ENCODE measurements at places on chromosomes 12 and 14.

- DNase-seq, result no peak
Observed at GRCh38 chr12:66117242-66117641, 13.3 kb downstream of the LLPH start.

DNA sequence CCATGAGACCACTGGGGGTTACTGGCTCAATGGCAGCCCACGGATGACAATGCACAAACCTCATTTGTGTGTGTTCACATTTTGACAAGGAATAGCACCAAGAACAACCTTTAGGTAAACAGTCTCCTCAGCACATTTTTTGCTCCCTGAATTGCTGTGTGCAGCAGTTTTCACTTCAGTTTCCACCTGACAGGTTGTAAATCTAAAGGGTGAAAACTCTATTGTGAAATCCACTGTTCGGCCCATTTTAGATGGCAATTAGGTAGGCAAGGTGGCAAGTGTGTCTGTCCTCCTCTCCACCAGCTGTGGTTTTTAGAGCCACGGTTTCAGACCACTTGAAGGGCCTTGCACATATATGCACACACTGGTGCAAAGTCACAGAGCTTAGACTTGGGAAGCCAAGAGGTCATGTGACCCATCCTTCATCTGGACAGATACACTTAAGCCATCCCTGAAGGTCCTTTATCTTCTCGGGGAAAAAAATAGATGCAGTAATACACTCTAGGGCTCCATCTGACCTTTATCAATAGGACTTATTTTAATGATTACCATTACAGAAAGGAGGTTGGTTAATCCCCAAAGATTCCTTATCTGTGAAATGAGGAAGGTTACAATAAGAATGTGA, 23.2 kb downstream of the HAL start:
- DNase-seq, result peak; percentile 48

- no peak for DNase-seq
Observed at GRCh38 chr14:97149775-97150174, 352.6 kb downstream of the VRK1 start.

DNA sequence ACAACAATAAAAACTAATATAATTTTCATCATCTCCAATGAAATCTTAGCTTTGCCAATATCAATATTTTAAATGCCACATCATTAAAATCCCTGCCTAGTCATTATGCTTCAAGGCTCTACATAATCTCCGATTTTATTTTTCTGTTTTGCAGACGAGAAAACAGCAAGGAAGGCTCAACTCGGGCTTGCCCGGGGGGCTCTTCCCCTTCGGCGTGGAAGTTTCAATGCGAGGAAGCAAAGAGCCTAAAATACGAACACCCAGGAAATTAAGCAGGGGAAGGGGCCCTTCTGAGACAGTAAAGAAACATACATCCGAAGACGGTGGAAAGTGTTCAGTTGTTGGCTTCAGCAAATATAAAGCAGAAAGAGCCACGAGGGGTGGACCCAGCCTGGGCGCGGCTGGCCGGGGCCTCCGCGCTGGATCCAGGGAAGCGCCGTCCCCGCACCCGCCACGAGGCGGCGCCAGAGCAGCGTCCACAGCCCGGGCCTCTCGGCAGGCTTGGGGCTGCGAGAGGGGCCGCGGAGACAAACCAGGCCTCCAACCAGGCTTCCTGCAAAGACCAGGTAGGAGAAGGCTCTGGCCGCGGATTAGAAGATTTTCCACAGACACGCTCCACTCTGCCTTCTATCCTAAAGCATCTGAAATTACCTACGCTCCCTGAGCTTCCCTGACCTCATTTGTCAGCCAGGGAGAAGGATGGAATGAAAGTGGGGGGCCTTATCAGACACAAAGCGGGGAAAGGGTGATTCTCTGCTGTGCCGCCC, 77.2 kb downstream of the SERPINA3 start:
- DNase-seq, result no peak

- DNase-seq, result no peak
Observed at GRCh38 chr12:98211909-98212695, 303.3 kb upstream of the TMPO start.

DNA sequence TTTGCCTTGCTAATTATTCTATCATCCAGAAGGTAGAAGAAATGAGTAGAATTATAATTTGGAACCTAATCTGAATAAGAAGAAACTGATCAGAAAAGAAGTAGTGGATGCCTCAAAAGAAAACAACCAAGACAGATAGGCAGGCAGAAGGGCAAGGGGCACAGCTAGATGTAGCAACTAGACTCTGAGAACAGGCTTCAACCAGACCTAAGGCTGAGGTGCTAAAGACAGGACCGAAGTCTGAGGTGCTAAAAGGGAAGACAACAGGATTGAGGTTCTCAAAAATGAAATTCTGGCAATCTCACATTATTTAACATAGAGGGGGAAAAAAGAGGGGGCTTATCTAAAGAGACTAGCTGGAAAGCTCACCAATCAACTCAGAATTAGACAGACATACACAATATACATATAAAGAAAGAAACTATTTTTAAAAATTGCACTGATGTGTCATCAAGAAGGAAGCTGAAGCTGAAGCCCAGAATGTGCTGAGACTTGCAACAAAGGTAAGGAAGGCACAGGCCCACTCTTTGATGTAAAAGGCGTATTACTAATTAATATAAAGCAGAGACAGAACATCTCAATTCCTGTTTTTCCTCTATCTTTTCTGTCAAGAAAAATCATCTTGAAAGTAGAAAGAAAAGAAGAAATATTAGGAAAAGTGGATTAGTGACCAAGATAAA, 43.8 kb upstream of the CSRNP2 start:
- no peak for DNase-seq

DNA sequence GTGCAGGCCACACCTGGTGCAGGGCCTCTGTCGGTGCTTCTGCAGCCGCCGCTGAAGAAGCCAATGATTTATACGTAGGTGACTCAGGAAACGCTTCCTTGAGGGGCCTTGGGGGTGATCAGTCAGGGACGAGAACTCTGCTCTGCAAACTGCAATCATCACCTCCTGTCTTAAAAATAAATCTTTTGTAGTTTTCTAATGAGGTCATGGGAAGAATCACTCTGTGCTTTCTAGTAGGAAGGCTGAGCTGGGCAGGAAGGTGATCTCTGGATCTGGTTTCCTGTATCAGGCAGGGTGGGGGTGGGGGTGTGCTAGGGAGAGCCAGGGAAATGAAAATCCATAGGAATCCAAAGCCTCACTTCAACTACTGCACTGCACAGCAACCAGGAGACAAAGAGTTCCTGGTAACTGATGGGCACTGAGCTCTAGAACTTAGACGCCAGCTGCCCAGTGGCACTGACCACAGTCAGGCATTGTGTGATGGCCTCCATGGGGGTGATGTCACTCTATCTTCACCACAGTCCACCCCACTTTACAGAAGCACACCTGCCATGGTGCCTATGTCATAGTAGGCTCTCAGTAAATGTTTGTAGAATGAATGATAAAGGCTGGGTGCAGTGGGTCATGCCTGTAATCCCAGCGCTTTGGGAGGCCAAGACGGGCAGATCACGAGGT, 292.4 kb upstream of the PWP1 start:
- no peak for DNase-seq

- DNase-seq, result no peak
Observed at GRCh38 chr12:54378796-54379397, 5.6 kb downstream of the ZNF385A start.

- DNase-seq, result peak; percentile 11
Observed at GRCh38 chr14:91893007-91893406, 25.7 kb upstream of the TC2N start.

- no peak for DNase-seq
Observed at GRCh38 chr12:74820324-74820723, 282.7 kb downstream of the ATXN7L3B start.

- peak; percentile 68 for DNase-seq
Observed at GRCh38 chr12:9051158-9051550, 61.8 kb downstream of the KLRG1 start.

- DNase-seq, result no peak
Observed at GRCh38 chr12:109201496-109201885, 85.1 kb downstream of the ACACB start.

DNA sequence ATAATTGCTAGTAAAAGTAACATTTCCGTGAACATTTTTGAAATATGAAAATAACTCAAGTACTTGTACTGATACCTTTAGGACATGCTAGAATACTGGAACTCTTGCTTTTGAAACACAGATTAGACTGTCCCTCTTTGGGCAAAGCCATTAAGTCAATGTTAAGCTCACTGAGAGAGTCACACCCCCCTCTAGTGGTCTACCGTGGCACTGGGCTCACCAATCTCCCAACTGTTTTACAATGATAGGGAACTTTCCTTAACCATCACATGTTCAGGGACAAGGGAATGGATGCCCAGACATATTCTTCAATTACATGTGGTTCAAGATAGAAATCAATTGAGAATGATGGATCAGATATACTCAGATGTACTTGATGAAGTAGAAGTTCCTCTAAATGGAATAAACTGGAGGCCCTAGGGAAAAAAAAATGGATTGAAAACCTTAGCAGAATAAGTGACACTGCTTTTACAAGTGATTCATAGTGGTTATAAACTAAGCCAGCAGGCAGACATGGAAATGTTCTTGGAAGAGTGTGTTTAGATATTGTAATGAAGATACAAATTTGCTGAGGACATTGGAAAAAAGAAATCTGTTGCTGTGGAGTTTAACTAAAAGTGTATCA, 17.8 kb downstream of the NANOG start:
- DNase-seq, result peak; percentile 60

DNA sequence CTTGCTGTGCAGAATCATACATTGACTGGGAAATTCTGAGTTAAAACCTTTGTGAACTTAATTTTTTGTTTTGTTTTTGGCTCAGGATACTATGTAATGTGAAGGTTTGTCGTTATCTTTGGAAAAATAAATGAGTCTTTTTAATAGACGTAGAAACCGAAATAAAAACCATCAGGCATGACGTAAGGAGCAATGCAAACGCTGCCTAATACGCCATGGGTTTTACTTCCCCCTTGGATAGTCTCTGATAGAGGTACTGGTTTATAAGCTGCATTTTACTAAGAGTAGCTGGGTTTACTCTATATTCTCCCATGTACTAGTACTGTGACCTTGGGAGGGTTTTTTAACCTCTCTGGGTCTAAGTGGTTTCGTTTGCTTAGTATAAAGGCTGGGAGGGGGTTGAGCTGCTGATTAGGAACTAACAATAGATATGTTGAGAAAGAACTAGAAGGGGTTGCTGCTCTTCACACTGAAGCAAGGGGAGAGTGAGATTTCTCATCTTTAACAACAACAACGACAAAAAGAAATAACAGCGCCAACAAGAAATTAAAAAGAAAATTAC, 66.8 kb upstream of the SLCO1C1 start:
- peak; percentile 63 for DNase-seq

GRCh38 chr12:89439941-89440340, 84.7 kb downstream of the GALNT4 start:
- DNase-seq, result no peak

- DNase-seq, result no peak
Observed at GRCh38 chr14:35438910-35439713, 34.6 kb upstream of the NFKBIA start.

DNA sequence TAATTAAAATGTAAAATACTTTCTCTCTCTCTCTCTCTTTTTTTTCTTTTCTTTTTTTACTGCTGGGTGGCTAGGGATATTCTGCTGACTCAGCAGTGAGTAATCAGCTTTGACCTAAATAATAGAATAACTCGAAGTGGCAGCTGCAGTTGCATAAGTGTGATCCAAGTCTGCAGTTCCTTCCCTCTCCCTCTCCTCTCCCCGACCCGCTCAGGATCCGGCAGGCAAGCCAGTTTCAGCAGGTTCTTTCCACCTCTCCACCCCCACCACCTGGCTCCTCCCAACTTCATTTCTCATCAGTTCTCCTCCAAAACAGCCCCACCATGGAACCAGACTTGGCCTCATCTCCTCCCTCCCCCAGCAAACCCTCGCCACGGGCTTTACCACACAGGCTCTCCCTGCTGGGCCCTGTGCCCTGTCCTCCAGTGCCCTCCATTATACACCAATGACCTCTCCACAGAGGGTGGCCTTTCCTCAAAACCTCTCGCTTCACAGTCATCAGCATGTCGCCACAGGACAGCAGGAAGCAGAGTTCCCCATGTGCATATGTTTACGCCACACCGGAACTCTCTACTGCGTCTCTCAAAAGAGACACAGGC, 22.4 kb downstream of the SLC7A8 start:
- DNase-seq, result peak; percentile 51

DNA sequence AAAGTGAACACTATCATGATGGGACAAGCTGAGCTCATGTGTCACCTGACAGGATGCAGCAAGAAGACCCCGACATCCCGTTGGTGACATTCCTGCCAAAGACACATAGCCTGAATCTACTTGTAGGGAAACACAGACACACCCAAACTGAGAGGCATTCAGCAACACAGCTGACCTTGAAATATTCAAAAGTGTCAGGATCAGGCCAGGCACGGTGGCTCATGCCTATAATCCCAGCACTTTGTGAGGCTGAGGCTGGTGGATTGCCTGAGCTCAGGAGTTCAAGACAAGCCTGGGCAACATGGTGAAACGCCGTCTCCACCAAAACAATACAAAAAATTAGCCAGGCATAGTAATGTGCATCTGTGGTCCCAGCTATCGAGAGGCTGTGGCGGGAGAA, 232.0 kb upstream of the PLXNC1 start:
- DNase-seq, result no peak

GRCh38 chr12:98418357-98419075, 96.9 kb upstream of the TMPO start:
- DNase-seq, result peak; percentile 47

GRCh38 chr14:49621114-49621881, 699 bp downstream of the MGAT2 start:
- peak; percentile 74 for DNase-seq

DNA sequence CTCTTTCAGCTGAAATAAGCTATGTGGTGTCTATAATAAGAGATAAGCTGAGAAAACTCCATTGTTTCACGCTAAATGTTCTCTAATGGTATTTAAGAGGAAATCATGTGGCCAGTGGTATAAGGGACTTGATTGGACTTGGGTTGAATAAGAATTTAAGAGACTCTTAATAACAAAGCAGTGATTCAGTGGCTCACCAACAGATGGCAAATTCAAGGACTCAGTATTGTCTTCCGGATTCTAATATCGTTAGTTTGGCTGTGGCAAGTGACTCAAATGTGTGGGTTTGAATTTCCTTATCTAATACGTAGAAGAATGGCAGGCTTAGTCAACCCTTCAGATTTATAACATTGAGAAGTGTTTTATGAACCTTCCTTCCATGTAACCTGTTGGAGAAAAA, 49.1 kb upstream of the KCNH3 start:
- DNase-seq, result peak; percentile 16

DNA sequence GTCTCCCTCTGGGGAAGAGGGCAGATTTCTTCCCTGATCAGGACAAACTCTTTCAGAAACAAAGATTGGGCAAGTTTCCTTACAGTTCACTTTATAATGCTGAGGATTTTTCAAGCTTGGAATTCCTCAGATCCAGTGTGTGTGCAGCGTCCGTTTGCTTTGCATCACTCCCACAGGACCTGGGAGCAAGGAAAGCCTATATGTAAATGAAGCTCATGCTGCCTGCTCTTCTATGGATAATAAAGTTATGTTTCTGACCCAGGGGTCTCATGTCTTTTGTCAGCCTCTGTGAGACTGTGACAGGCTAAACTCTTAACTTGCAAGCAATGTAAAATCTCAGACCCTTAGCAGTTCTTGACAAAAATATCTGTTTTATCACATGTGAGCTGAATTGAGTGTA, 41.6 kb downstream of the TRHDE start:
- DNase-seq, result no peak

GRCh38 chr12:88401155-88401554, 179.1 kb downstream of the KITLG start:
- no peak for DNase-seq

GRCh38 chr12:101207086-101207780, 2.8 kb downstream of the SLC5A8 start:
- DNase-seq, result no peak

Data from MV-4-11 (cell line).